ENCODE measurements at places on chromosomes 16 and 17. TPM values are rescaled to one million over a fixed set of nuclear protein-coding genes. Genes with fewer than 3 reads are reported as not detected.

The IL34 gene
- total RNA-seq = 0.25 TPM

DNA sequence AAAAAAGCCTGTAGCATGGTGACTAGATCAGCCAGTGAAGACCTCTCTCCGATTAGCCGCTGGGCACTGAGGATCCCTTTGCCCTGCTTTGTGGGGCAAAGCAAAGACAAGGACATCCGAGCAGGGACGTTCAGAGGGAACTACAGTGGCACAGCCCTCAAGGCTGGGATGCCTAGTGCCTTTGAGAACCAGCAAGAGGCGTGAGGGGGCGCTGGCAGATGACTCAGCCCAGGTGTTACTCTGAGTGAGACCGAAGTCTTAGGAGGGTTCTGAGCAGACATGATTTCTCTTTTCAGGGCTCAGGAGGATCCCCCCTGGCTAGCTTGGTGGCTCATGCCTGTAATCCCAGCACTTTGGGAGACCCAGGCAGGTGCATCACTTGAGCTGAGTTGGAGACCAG, 178.6 kb downstream of the CPPED1 start:
- H3K36me3 ChIP-seq = no peaks in the 10 kb centered on the region
- H3K4me3 ChIP-seq = no peak overlapping the region

- peaks cover 12% of the 10 kb centered on the region for H3K27me3 ChIP-seq
- H3K4me3 ChIP-seq = no peak overlapping the region
- H3K36me3 ChIP-seq = peaks cover 4% of the 10 kb centered on the region
- DNase-seq = no peak
- H3K4me1 ChIP-seq = peaks cover 5% of the 10 kb centered on the region
Observed at GRCh38 chr17:44355642-44356099, 8.0 kb downstream of the FAM171A2 start.

DNA sequence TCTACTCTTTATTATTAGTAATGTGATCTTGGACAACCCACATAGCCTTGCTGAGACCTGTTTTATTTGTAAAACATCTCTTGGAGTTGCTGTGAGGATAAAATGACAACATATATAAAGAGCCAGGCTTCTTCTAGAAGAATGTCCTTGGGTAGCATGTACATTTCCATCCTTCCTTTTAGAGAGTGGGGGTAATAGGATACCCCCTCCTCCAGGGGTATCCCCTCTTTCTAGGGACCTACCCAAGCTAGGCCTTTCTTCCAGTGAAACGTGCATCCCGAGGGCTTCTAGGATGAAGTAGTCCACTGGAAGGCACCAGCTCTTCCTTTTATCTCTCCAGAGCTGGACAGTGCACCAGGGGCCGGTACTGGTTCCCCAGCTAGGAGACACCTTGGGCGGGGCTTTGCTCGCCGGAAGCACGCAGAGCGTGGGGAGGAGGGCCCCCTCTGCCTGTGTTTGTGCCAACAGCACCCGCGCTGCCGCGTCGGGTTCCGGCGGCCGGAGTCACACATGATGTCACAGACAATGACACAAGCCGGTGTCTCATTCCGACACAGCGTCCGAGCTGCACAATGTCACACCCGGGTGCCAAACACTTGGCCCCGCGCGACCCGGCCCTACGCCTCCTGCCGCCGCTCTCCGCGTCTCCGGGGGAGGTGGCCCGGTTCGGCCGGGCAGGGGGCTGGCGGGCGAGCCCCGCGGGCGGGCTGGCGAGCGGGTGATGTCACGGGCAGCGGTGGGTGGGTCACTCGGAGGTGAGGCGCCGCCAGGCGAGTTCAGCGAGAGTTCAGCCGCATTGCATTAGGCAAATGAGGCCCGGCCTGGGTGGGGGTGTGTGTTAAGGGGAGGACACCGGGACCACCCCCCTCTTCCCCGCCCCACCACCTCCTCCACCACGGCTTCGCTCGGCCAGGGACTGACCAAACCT, 23.4 kb downstream of the GJD3 start:
- H3K36me3 ChIP-seq = 0 out of 2 replicates have a peak, but pooled peaks cover 5% of the 10 kb centered on the region
- H3K4me3 ChIP-seq = peak overlapping the region; percentile 93
- DNase-seq = peak; percentile 89
- peak overlapping the region; percentile 89 for H3K27ac ChIP-seq
- H3K4me1 ChIP-seq = peaks cover 62% of the 10 kb centered on the region
- peaks cover 5% of the 10 kb centered on the region for H3K27me3 ChIP-seq

- H3K4me3 ChIP-seq = no peak overlapping the region
- DNase-seq = no peak
- H3K27me3 ChIP-seq = no peaks in the 10 kb centered on the region
- H3K36me3 ChIP-seq = no peaks in the 10 kb centered on the region
- peaks cover 28% of the 10 kb centered on the region for H3K4me1 ChIP-seq
- no peak overlapping the region for H3K27ac ChIP-seq
Observed at GRCh38 chr17:61132524-61132923, 267.1 kb upstream of the TBX2 start.

The PLA2G10 gene
- total RNA-seq = not detected

GRCh38 chr17:76351526-76352071, 2.1 kb downstream of the PRPSAP1 start:
- H3K4me1 ChIP-seq = peaks cover 25% of the 10 kb centered on the region
- peak overlapping the region; percentile 67 for H3K27ac ChIP-seq
- H3K27me3 ChIP-seq = no peaks in the 10 kb centered on the region
- H3K4me3 ChIP-seq = peak overlapping the region; percentile 97
- no peak for DNase-seq
- H3K36me3 ChIP-seq = peaks cover 10% of the 10 kb centered on the region

- H3K4me1 ChIP-seq = peaks cover 52% of the 10 kb centered on the region
- peaks cover 1% of the 10 kb centered on the region for H3K27me3 ChIP-seq
- H3K4me3 ChIP-seq = peak overlapping the region; percentile 83
Observed at GRCh38 chr17:38430316-38430715, 2.1 kb downstream of the ARHGAP23 start.

DNA sequence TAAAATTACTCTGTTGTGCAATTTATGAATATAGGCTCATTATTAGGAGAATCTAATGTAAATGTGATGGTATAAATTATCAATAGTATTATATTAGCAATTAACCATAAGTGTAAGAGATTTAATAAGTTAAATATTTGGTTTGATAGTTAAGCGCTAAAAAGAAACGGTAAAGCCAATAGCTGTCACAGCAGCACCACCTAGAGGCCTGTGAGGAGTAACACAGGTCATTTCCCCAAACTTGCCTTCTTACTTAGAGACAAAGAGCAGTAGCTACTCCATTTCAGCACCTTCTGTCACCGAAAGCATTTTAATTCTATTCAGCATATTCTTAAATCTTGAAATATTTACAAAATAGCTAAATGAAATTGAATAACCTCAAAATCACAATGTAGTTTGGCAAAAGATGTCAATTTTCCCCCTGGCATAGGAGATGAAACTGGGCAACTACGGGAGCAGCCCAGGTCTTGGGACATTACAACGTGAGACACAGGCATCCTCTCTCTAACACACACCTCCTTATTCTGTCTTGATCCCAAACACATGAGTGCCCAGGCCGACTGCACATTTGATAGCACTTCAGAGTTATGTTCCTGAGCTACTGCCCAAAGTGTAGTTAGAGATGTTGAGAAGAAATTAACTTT, 14.3 kb upstream of the DYNLRB2 start:
- DNase-seq = peak; percentile 48
- H3K4me3 ChIP-seq = no peak overlapping the region
- H3K4me1 ChIP-seq = no peaks in the 10 kb centered on the region
- H3K36me3 ChIP-seq = no peaks in the 10 kb centered on the region

GRCh38 chr17:10022416-10022815, 117.3 kb upstream of the RCVRN start:
- H3K27ac ChIP-seq = no peak overlapping the region
- no peak overlapping the region for H3K4me3 ChIP-seq
- DNase-seq = no peak
- H3K4me1 ChIP-seq = no peaks in the 10 kb centered on the region
- no peaks in the 10 kb centered on the region for H3K36me3 ChIP-seq

DNA sequence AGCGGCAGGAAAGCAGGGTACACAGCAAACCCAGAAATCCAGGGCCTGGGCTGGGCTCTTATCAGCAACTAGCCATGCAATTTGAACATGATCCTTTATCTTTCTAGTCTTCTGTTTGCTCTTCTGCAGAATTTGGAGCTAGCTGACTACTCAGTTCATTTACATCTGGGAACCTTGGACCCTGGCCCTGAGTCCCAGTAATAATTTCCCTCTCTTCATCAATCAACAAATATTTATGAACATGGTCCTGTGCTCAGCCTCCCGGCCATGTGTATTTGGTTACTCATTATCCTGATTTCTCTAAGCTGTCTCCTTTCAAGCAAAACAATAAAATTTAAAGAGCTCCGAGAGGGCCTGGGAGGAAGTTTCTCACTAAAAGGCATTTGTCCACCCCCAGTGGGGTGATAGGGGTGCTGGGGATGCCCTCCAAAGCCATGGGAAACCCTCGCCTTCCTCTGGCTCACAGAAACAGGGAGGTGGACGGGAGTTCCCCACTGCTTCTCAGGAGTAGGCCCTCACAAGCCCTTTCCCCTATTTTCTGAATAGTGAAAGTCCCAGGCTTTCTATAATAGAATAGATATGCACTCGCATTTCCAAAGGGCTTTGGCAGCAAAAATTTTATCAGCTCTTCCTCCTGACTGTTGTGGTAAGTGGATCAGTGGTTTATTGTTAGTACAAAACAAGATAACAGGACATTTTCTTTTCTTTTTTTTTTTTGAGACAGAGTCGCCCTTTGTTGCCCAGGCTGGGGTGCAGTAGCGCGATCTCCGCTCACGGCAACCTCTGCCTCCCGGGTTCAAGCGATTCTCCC, 6.9 kb upstream of the WDR59 start:
- no peaks in the 10 kb centered on the region for H3K36me3 ChIP-seq
- H3K4me3 ChIP-seq = no peak overlapping the region
- no peak for DNase-seq
- H3K4me1 ChIP-seq = no peaks in the 10 kb centered on the region
- H3K27me3 ChIP-seq = peaks cover 2% of the 10 kb centered on the region

- no peaks in the 10 kb centered on the region for H3K27me3 ChIP-seq
- H3K4me3 ChIP-seq = no peak overlapping the region
- H3K27ac ChIP-seq = no peak overlapping the region
- H3K36me3 ChIP-seq = peaks cover 16% of the 10 kb centered on the region
Observed at GRCh38 chr17:27504188-27504995, 48.1 kb downstream of the KSR1 start.

GRCh38 chr16:17304106-17304490, 166.7 kb downstream of the XYLT1 start:
- peaks cover 20% of the 10 kb centered on the region for H3K4me1 ChIP-seq
- H3K36me3 ChIP-seq = no peaks in the 10 kb centered on the region
- no peak for DNase-seq
- H3K4me3 ChIP-seq = no peak overlapping the region

- H3K4me1 ChIP-seq = no peaks in the 10 kb centered on the region
- no peaks in the 10 kb centered on the region for H3K36me3 ChIP-seq
- H3K27me3 ChIP-seq = no peaks in the 10 kb centered on the region
Observed at GRCh38 chr16:9903-10665, 43.3 kb downstream of the POLR3K start.

- peak overlapping the region; percentile 84 for H3K4me3 ChIP-seq
- H3K27me3 ChIP-seq = peaks cover 28% of the 10 kb centered on the region
- H3K4me1 ChIP-seq = peaks cover 14% of the 10 kb centered on the region
Observed at GRCh38 chr17:44362459-44362948, 1.1 kb downstream of the FAM171A2 start.

- H3K4me1 ChIP-seq = peaks cover 53% of the 10 kb centered on the region
- peaks cover 48% of the 10 kb centered on the region for H3K36me3 ChIP-seq
- peak overlapping the region; percentile 72 for H3K27ac ChIP-seq
- no peaks in the 10 kb centered on the region for H3K27me3 ChIP-seq
Observed at GRCh38 chr17:13491491-13491890, 110.2 kb downstream of the HS3ST3A1 start.

Data from HFFc6 (cell line).